ENCODE measurements at places on chromosomes 5 and 9.

DNA sequence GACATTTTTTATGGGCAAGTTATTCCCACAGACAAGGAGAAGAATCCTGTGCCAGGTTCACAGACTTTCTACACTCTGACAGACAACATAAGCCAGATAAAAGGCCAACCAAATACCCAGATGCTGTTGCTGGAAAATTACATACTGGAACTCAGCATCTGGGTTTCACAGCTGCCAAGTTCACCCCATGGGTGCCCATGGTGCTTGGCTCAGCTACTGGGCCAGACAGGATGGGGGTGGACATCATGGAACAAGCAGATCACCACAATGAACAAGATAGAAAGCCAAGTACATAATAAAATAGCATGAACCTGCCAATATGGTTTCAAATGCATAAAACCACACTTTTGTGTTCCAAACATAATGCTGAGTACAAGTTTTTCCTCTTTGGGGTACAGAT lies 999.8 kb downstream of the NR2F1-AS1 start:
- DNase-seq: no peak

GRCh38 chr5:126031989-126032716 lies 391.1 kb upstream of the GRAMD2B start:
- DNase-seq: no peak

DNA sequence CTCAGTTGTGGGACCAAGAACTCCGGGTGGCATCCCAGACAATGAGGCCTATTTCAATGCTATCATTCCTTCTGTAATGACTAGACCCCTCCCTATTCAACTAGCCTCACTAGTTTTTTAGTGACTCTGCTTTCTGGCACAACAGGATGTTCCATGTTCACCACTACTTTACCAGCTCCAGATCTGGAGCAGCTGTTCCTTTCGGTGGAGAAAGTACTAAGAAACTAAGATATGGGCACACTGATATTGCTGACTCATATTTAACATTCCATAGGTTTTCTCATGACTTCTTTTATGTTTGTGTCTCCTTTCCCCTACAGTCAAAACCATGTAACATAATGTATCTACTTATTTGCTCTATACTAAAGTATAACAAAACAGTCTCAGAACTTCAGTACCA lies 24.1 kb downstream of the IL33 start:
- no peak for DNase-seq

DNA sequence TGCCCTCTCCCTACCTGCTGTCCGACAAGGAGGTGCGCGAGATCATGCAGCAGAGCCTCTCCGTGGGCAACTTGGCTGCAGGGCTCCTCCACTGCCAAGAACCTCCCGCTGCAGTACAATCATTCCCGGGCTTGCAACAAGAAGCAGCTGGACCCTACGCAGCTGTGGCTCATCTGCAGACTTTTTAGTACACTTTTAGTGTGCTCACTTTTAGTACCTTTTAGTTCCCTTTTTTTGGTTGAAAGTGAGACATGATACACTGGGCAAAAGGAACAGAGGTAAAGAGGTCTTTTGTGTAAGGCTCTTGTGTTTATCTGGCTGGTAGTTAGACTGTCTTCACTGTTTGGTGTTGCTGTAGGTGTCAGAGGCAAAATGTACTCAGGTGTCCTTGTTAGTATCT lies 58.1 kb upstream of the SPTLC1 start:
- no peak for DNase-seq

- DNase-seq: no peak
Measured at GRCh38 chr5:178117923-178118701, 4.8 kb downstream of the N4BP3 start.

Measured in stimulated activated CD8-positive, alpha-beta memory T cell treated with anti-CD3 and anti-CD28 coated beads, Interleukin-4, amount 100 ng/mL, for 1 hour (primary cell).